ENCODE measurements at places on chromosomes 3 and 15.

GRCh38 chr3:55904716-55905115 lies 417.6 kb upstream of the WNT5A start:
- no peak for DNase-seq

- DNase-seq = no peak
Observed at GRCh38 chr3:172647823-172648222, 63.0 kb downstream of the NCEH1 start.

GRCh38 chr3:109161487-109162123 lies 25.1 kb downstream of the C3orf85 start:
- no peak for DNase-seq

DNA sequence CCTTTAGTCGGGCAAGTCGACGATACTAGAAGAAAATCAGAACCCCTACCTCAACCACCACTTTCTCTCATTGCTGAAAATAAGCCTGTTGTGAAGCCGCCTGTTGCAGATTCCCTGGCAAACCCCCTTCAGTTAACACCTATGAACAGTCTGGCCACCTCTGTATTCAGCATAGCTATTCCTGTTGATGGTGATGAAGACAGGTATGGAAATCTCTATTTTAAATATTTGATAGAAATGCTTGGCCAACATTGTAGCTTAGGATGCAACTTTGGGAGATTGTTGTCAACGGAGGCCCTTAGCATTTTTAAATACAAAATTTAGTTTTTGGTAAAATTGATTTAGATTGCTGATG lies 3.0 kb downstream of the TSC22D2 start:
- DNase-seq = no peak
